NCI-H2029 (cell line): ENCODE measurements at places on chromosomes 6 and 20.

- no peak for DNase-seq
Observed at GRCh38 chr6:137769797-137770362, 97.2 kb upstream of the TNFAIP3 start.

- DNase-seq: peak; percentile 68
Observed at GRCh38 chr6:125114248-125114858, 39.2 kb upstream of the TPD52L1 start.

DNA sequence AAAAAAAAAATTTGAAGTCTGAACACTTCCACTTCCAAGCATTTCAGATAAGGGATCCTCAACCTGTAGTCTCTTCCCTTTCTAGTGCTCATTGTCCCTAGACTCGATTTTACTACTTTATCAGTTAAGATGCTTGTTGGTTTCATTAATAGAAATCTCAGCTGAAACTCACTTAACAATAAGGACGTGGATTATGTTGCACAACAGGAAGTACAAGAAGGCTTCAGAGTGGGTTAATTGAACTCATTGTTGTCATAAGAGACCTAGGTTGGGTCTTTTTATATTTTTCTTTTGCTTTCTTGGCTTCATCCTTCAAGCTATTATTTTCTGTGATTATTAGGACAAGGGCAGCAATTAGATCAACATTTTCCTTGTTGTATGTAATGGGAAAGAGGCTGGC lies 175.2 kb downstream of the CDKAL1 start:
- no peak for DNase-seq

DNA sequence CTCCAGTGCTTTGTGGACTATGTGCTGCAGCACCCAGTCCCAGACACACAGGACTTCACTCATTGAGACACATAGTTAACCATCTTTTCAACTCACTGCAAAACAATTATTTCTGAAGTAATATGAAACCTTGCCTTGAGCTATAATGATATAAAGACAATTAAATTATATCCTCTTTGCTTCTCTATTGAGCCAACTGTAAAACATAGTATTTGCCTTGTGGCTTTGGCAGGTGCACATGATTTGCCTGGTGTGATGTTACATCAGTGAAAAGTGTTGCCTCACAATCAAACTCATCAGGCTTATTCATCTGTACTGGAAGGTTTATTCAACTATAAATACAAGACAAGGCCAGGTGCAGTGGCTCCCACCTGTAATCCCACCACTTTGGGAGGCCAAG lies 80.6 kb downstream of the NCOA7 start:
- DNase-seq: peak; percentile 98

GRCh38 chr6:5174244-5174643 lies 86.5 kb downstream of the LYRM4 start:
- peak; percentile 94 for DNase-seq

DNA sequence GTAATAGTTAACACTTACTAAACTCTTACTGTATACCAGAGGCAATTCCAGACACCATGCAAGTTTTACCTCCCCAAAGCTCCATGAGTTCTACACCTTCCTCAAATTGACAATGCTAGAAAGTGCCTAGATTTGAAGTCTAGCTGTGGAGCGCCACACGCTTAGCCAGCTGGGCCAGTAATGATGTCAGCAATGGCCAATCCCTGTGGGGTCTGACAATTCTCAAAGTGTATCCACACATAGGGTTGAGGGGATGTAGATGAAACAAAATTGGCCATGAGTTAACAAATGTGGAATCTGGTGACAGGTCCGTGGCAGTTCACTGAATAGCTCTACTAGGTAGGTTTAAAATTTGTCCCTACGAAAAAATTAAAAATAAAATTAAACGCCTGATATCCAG lies 1.3 kb downstream of the ZNF343 start:
- DNase-seq: no peak

GRCh38 chr6:109060571-109060970 lies 34.1 kb downstream of the SESN1 start:
- DNase-seq: no peak

- DNase-seq: no peak
Observed at GRCh38 chr20:25247000-25247517, 826 bp upstream of the PYGB start.

GRCh38 chr6:108942556-108943492 lies 94.6 kb downstream of the ARMC2 start:
- DNase-seq: no peak

DNA sequence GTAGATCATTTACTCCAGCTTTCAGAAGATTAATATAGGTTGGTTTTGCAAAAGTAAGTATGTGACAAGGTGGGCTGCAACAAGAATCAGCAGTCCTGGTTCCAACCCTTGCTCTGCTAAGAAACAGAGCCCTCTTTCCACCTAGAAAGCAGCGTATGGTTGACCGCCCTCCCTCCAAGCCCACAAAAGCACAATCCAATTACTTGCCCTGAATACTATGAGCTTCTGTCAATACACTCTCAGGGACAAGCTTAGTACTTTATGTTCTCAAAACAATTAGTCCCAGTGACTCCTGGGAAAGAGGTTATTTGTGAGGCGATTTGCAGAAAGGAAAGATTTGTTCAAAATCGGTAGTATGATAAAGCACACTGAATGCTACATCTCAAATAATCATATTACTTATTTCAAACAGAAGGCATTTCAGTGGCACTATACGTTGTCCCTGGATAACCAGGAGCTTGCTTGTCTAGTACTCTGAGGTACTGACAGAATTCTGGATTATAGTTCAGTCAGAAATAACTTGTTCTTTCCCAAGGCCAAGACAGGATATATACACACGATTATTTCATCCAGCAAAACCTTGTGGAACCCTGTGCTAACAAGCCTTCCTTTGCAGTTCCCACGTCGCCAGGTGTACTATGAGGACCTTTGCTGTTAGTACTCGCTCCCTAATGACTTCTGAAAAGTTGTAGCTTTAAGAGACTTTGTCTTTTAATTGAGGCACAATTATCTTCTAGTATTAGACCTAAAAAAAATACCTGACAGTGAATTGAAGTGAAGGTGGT lies 96.9 kb upstream of the ADTRP start:
- no peak for DNase-seq

DNA sequence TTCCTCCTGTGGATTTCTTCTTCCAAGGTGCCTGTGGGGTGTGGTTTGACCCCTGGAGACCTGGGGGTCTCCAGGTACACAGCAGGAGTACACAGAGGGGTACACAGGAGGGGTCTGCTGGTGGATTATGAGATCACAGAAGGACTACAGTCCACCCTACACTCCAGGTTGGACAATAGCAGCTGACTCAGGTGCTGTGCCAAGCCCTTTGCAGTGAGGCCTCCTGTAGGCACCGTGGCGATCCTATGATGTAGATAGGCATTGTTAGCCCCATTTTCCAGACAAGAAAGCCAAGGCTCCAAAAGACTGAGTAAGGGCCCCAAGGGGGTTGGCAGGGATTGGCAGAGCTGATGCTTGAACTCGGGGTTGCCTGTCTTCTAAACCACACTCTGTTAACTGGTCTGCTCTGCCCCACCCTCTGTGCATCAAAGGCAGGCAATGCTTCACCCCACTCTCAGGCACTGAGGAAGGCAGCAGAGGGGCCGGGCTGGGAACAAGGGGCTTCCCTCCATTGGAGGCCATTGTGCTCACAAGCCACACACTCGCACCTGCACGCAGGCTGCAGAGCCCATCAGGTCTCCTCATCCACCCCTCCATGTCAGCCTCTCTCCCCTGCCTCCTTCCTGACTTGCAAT lies 77.5 kb upstream of the SIRPA start:
- DNase-seq: no peak

GRCh38 chr6:82176616-82177015 lies 70.9 kb downstream of the IBTK start:
- DNase-seq: no peak

- DNase-seq: no peak
Observed at GRCh38 chr20:24691901-24692351, 222.5 kb downstream of the SYNDIG1 start.
